Effector memory CD4-positive, alpha-beta T cell (primary cell): ENCODE measurements at places on chromosomes 7 and 10.

DNA sequence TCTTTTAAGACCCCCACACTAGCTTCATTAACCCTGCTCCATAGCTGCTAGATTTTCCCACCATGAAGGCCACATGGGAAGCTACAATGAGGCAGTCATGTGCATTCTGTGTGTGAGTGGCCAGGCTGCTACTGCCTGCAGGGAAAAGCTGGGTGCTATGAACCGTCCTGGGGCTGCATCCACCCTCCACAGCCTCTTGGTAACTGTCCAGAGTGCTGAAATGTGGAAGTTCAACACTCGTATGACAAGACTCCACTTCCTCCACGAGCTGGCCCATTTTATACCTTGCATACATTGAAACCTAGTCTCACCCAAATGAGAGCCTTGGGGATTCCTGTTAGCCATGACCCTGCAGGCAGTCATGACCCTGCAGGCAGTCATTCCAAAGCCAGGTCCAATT, 59.4 kb downstream of the CUZD1 start:
- no peak for DNase-seq

GRCh38 chr7:80151274-80151665, 16.6 kb downstream of the GNAI1 start:
- DNase-seq: no peak

- DNase-seq: no peak
Measured at GRCh38 chr7:129095258-129095657, 40.3 kb upstream of the TNPO3 start.

GRCh38 chr10:44477046-44477425, 92.1 kb upstream of the CXCL12 start:
- no peak for DNase-seq

DNA sequence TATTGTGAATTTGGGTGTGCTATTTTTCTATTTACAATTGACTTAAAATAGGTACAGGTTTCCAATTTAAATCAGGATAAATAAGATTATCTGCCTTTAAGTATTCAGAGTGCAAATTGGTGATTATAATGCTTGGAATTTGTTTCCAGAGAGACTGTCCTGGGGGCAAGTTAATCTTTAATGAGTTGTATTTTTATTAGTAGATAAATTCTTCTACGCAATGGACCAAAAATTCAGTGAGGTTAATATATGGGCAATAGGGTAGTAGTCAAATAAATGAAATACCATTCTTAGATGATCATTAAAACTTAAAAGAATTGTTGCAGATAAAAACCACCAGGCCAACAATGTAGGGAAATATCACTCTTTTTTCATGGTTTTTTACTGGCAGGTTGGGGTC, 3.4 kb downstream of the BICC1 start:
- DNase-seq: no peak

DNA sequence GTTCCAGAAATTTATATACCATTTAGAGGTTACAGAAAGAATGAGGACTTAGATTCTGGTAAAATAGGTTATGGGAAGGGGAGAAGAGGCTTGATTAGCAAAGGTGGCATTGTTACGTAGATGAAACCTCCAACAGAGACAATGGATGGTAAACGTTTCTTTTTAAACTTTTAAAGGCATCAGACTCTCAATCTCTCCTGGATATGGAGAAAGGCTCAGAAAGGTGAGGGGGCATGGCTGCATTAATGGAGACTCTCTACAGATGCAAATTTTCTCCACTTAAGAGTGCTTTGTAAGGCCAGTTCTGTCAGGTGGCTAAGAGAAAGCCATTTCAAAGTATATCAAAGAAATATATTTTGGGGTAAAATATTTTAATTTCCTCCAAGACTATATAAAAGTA, 240.9 kb upstream of the PTER start:
- no peak for DNase-seq
